Placental pericyte (primary cell): ENCODE measurements at places on chromosomes 2 and 18. TPM values are rescaled to one million over a fixed set of nuclear protein-coding genes. Genes with fewer than 3 reads are reported as not detected.

Gene UNC80
- not detected in 2 replicates for total RNA-seq

Gene ZNF804A
- 0.22 and 5.2 TPM in 2 replicates for total RNA-seq

Gene AGPS
- 34.6 and 53.4 TPM in 2 replicates for total RNA-seq

Gene SPATA3
- total RNA-seq, result not detected in 2 replicates

Gene PLGLB2
- 0.66 and 3.7 TPM in 2 replicates for total RNA-seq
